ENCODE measurements at places on chromosomes 16 and 17. TPM values are rescaled to one million over a fixed set of nuclear protein-coding genes. Genes with fewer than 3 reads are reported as not detected.

Gene PMP22
- polyA plus RNA-seq, result 184 TPM

Gene MMP28
- polyA plus RNA-seq, result 18.7 TPM

Gene CACNG4
- 0.12 TPM for polyA plus RNA-seq

Gene RTN4RL1
- polyA plus RNA-seq, result 1.6 TPM

Gene ETV4
- polyA plus RNA-seq, result 0.16 TPM

Gene ZSCAN10
- not detected for polyA plus RNA-seq

Gene PRAC1
- polyA plus RNA-seq, result not detected

Gene GUCY2D
- polyA plus RNA-seq, result 0.11 TPM

Gene TBC1D3C
- polyA plus RNA-seq, result 1.5 TPM

Gene CTDNEP1
- 94.1 TPM for polyA plus RNA-seq

Gene CCDC154
- 0.24 TPM for polyA plus RNA-seq

Gene YBX2
- 2.2 TPM for polyA plus RNA-seq

Gene SMPD3
- 1.6 TPM for polyA plus RNA-seq

Gene RHBDF2
- polyA plus RNA-seq, result 20.8 TPM

Gene BAIAP3
- 2.7 TPM for polyA plus RNA-seq

Gene PLCD3
- polyA plus RNA-seq, result 6.9 TPM

Gene ARHGAP23
- 31.1 TPM for polyA plus RNA-seq

Gene CDRT15
- polyA plus RNA-seq, result not detected

Gene KRT25
- not detected for polyA plus RNA-seq

Gene PRKCB
- polyA plus RNA-seq, result 4.5 TPM
